T-helper 17 cell (primary cell): ENCODE measurements at places on chromosomes 2 and 18.

DNA sequence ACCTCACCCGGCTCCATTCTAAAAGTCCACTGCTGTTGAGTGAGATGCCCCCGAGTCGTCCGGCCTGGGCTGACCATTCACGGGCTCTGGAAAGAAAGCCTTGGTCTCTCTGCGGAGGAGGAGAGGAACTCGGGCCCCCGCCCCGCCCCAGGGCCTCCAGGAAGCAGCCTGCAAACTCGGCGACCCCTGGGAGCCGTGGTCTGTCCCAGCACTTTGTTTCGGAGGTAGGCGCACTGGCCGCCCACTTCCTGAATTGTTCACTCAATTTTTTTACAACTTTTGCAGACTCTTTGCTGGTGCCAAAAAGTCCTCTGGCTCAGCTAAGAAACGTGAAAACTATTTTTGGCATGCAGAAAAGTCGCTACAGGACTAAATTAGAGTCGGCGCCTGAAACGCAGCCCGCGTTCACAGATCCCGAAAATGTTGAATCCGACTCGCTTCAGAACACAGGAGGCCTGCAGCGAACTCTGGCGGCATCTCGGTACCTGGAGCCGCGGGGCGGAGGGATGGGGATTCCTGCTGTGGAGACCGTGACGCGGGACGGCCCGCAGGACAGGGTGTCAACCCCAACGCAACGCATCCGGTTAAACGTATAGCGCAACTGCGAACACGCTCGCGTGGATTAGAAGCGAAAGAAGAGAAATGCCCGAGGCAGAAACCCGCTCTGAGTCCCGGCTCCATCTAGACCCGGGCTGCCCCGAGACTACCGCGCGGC is 1.5 kb downstream of the PXDN start:
- no peak for DNase-seq

GRCh38 chr2:6352906-6353515 is 512.7 kb downstream of the CMPK2 start:
- DNase-seq: no peak

GRCh38 chr2:137115081-137115794 is 349.9 kb downstream of the THSD7B start:
- no peak for DNase-seq

DNA sequence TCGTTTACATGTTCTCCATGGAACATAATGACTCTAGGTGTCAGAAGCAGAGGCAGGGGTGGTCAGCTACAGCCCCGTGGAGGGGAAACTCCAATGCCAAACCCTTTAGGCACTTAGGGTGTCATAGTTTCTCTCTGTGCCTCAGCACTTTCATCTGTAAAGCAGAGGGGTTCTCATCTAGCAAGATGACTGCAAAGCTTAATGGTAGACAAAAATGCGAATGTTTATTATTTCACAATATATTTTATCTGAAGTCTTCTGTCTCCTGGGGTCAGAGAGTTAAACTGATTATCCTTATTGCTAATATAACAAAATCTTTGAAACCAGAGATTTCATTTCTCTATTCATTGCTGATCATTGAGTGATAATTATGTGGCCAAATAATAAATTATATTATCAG is 522.5 kb downstream of the TSN start:
- DNase-seq: no peak

DNA sequence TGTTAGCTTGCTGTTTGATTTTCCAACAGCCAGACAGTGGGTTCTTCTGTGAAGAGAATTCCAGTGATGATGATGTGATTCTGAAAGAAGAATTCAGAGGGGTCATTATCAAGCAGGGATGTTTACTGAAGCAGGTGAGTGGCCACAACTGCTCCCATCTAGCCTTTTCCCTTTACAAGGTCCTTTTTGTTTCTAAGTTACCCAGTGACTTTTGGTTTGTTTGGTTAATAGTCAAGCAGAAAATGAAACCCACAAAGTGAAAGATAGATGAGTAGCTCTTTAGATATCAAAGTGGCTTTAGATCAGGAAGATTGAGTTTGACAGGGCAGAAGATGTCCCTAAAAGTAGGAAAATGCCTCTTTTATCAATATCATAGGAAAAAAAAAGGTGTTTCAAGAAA is 23.3 kb downstream of the PLEK start:
- DNase-seq: no peak

GRCh38 chr2:136718273-136718672 is 47.1 kb upstream of the THSD7B start:
- DNase-seq: no peak

- DNase-seq: no peak
Measured at GRCh38 chr2:150470435-150470834, 17.0 kb downstream of the RND3 start.

GRCh38 chr2:108588070-108588668 is 53.9 kb downstream of the LIMS1 start:
- DNase-seq: no peak

DNA sequence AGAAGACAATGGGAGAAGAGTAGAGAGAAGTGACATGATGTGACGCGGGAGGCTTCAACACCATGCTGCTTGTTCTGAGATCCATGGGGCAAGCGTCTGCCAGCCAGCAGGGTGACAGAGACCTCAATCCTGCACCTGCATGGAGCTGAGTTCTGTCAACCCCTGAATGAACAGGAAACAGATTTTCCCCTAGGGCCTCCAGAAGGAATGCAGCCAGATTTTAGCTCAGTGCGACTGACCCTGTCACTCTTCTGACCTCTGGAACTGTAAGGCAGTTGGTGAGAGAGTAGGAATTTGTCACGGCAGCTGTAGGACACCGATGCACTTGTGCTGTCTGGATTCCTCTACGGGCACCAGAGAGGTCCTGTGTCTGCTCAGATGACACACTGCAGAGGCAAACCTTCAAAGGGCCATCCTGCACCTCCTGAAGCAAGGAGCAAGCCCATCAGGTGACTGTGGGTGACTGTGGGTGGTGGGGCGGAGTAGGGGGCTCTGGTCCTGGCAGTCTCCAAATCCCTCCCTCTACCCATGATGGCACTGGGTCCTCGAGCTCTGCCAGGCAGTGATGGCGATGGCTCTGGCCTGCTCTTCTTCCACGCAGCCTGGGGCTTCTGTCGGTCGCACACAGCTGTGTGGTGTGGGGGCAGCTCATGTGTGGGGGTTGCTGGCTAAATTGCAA is 194.3 kb upstream of the TWIST2 start:
- DNase-seq: no peak

DNA sequence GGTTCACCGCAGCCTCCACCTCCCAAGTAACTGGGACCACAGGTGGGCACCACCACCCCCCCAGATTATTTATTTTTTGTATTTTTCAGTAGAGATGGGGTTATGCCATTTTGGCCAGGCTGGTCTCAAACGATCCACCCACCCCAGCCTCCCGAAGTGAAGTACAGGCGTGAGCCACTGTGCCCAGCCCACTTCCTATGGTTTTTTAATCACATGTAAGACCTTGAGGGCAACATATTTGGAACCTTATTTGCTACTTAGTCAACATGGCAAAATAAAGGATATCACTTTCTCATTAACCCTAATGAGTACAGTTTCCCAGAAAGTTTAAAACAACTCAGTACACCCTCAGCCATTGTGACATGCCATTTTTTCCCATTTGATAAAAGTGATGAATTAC is 64.7 kb downstream of the EIF5B start:
- DNase-seq: no peak

DNA sequence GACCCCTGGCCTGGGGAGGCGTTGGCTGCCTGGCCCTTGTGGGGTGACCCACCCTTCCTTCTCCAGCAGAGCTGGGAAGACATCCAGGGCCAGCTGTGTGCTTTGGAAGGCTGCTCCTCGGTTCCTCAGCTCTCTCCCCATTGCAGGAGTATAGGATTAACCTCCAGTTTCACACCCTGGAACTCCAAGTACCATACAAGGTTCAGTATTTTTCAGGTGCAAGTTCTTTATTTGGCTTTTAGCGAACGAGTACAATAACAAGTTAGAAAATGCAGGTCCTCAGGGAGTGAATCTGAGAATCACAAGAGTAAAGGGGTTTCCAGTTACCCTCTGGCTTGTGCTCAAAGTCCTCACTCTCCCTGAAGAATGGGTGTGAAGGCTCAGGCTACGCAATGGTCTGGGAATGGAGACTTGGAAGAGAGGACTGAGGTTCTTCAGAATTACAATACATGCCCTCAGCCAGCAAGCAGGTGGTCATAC is 101.2 kb downstream of the APOB start:
- no peak for DNase-seq

GRCh38 chr2:1645761-1646476 is 98.4 kb downstream of the PXDN start:
- no peak for DNase-seq

DNA sequence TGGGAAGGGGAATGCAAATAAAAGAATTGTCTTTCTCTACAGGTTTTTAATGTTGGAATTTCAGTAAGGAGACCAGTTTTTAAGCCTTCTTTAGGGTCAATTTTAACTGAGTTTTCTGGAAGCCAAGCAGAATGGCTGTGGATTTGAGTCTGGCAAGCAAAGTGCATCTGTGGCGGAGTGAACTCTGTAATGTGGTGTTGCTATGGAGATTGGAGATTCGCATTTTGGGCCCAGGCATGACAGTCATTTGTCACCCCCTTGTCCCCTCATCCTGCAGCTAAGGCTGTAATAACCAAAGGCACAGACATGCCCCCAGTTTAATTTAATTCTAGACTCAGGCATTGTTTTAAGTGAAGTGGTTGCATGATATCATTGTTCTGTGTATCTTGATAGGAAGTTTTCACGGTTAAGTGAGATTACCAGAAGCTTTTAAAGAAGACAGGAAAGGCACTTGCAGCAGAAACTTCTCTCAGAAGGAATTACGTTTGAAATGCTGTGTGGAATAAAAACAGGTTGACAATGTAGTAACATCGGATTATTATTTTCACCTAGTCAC is 30.6 kb downstream of the ARMC9 start:
- no peak for DNase-seq

DNA sequence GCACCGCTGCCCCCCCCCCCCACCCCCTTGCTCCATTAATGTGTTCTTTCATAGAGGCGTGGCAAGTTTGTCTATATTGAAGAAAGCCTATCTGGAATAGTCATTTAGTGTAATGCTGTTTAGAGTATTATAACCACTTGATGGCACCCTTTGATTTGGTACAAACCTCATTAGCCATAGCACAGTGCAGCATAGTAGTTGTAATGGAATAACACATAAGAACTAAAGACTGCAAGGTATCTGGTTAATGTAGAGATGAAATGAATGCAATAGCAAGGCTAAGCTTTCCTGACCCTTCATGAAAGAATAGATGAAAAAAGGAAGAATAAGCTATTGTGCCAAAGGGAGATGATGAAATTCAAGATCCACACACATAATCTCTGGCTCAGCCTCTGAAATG is 81.9 kb downstream of the EHBP1 start:
- DNase-seq: no peak

DNA sequence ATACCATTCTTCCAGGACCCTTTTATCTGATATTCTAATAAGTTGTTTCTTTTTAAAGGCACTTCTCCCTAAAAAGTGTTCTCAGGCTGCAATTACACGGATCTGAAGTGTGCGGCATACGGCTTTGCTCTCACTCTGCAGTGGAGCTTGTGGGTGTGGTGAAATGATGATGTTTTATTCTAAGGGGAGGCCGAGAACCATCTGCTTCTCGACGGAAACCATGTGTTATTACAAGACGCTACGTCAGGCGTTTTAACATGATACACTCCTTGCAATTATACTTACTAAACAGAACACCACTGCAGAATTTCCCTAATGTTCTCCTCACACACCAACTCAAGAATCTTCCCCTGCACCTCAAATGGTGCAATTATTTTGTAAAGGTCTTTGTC is 34.9 kb upstream of the CTDP1 start:
- DNase-seq: no peak
